ENCODE measurements at places on chromosomes 12 and 14.

DNA sequence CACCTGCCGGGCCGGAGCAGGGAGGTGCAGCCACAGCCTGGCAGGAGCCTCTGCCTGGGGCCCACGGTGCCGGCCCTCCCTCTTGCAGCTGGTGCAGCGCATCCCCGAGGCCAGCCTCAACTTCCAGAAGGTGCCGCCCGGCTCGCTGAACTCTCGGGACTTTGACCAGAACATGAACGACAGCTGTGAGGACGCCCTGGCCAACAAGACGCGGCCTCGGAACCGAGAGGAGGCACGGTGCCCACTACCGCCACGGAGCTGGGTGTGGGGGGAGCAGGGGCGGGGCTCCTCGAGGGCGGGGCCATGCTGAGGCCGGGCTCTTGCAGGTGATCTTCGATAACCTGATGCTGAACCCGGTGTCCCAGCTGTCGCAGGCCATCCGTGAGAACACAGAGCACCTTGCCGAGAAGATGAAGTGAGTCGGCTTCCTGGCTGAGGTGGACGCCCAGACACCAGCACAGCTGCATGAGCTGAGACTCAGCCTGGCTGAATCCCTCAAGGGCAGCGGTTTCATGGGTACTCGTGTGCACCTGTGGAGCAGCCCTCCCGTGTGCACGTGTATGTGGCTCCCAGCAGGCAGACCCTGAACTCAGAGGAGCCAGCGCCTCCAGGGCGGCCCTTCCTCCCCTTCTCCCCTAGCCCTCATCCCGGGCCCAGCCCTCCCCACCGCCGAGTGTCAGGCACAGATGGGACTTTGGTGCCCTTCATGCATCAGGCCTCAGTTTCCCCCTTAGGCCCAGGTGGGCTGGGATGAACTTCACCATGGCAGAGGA, 28.6 kb downstream of the CEP170B start:
- DNase-seq = no peak

- no peak for DNase-seq
Observed at GRCh38 chr12:87051621-87052020, 795.4 kb upstream of the MGAT4C start.

DNA sequence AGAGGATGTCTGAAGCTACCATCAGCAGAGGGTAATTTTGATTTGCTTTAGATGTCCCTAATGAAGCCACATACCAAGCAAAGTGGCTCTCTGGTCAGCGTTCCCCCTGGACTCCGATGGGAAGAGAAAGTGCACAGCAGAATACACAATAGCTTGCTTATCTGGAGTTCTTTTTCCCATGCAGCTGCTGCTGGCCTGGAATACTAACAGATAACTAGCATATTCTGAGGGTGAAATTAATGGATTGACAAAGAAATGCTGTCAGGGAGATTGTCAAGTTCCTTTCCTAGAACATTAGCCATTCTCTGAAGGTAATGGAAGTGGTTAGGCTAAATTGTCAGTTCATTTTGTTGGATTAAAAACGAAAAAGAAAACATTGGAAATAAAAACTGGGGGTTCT, 391.3 kb downstream of the FLRT2 start:
- no peak for DNase-seq

DNA sequence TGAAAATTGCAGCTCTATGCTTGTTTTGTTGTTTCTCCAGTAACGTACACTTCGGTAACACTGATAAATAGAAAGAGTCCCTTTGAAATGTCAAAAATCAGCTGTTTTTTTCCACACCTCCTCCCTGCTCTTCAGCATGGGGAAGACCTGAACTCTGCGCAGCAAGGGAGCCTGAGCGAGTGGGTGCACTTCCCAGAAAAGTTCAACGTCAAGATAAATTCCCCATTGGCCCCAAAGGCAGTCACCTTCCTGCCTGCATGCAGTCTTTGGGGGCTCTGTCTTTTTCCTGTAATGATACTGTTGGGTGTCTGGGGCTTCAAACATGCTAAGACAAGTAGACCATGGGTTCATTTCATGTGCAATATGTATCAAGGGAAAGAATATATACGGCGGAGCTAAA, 8.8 kb upstream of the FOXG1 start:
- no peak for DNase-seq

DNA sequence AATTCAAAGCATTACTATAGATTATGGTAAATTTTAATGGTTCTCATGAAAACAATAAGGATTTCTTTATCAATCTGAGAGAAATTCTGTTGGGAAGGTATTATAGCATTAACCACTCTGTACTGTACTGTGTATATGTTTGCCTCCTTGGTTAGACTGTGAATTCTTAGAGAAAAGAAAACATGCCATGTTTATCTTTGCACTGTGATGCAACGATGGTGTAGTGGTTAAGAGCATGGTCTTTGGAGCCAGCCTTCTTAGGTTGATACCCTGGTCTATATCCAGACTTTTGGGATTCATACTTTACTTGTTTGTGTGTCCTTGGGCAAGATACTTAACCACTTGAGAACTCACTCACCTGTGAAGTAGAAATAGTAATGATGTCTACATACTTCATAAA, 32.2 kb upstream of the NUBPL start:
- DNase-seq = no peak

DNA sequence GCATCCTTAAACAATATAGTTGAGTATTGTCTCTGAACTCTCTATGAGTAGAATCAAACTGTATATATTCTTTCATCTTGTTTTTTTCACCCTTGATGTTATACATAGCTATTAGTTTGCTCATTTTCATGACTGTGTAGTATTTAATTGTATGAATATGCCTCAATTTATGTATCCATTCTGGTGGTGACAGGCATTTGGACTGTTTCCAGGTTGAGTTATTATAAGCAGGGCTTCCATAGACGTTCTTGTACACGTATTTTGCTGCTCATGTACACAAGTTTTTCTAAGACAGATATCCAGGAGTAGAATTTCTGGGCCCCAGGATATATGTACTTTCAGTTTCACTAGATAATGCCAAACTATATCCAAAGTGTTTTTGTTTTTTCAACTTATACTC, 211.4 kb downstream of the NTF3 start:
- no peak for DNase-seq

GRCh38 chr14:71115821-71116567, 208.7 kb downstream of the PCNX1 start:
- no peak for DNase-seq

DNA sequence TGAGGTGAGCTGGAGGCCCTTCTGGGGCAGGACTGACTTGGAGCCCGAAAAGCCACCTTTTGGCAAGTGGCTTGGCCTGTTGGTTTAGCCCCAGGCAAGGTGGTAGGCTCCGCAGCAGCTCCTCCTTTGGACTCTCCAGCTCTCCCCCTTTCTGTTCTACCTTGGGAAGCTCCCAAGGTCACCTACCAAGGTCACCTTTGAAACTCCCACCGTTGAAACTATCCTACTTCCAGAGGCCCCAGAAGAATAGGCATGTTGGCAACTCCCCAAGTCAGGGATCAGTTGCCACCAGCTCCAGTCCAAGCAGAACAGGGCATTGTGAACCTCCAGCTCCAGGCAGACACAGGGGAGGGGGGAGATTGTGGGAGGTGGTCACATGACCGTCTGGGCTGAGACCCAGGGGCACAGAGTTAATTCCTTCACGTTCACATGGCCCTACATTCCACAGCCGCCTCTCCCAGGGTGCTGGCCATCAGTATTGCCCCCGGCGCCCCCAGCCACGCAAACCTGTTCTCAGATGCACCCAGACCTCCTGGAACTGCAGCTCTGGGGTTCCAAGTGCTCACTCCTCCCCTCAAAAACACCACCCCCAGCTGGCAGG, 14.4 kb downstream of the IRF2BPL start:
- no peak for DNase-seq

DNA sequence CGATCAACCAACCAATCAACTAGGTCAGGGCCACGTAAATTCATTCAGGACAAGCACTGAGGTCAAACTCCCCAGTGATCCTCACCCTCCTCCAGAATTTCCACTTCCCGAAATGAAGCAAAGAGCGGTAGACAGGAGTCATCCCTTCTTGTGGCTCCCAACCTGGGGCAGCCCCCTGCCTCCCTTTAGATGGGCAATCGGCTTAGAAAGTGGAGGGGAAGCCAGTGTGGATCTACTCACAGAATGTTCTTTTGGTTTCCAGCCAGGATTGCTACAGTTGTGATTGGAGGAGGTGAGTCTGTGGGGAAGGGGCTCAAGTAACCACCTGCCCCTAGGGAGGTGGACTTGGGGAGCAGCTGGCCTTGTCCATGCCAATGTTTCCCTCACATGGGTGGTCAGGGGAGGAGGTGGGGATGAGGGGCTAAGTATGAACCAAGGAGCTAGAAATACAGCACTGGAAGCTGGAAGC, 4.1 kb downstream of the IFI27 start:
- DNase-seq = no peak

DNA sequence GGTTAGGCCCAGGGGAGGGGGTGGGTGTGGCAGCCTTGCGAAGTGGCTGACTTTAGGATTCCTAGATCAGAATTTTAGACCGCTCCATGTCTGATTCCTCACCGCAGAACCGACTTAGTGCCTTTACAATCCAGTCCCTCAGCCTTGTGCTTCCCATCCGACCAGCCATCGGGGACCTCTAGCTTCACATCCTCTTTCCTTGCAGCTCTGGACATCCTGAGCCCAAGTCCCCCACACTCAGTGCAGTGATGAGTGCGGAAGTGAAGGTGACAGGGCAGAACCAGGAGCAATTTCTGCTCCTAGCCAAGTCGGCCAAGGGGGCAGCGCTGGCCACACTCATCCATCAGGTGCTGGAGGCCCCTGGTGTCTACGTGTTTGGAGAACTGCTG, 557 bp downstream of the COPS7A start:
- no peak for DNase-seq

DNA sequence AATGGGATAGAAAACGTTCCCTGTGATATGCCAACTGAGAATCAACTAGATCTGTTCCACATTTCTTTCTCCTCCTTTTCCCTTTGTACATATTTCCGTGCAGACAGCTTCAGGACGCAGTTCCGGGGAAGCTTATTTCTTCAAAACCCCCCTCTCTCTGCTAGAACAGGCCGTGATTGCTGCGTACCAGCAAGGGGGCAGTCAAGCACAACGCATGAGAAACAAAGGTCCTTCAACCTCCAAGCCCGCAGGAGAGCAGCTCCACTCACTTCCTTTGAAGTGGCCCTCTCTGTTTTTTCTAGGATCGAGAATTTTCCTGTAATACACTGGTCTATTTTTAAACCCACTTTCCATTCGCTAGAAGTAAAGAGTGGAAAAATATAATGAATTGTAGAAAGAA, 80.8 kb downstream of the ZNF664 start:
- DNase-seq = no peak

DNA sequence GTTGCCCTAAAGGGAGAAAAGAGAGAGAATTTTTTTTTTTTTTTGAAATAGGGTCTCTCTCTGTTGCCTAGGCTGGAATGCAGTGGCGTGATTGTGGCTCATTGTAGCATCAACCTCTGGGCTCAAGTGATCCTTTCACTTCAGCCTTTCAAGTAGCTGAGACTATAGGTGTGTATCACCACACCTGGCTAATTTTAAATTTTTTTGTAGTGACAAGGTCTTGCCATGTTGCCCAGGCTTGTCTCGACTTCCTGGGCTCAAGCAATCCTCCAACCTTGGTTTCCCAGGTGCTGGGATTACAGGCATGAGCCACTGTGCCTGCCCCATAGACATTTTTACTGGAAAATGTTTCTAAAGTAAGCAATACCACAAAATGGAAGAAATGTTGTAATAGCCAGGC, 36.8 kb downstream of the YARS2 start:
- no peak for DNase-seq

DNA sequence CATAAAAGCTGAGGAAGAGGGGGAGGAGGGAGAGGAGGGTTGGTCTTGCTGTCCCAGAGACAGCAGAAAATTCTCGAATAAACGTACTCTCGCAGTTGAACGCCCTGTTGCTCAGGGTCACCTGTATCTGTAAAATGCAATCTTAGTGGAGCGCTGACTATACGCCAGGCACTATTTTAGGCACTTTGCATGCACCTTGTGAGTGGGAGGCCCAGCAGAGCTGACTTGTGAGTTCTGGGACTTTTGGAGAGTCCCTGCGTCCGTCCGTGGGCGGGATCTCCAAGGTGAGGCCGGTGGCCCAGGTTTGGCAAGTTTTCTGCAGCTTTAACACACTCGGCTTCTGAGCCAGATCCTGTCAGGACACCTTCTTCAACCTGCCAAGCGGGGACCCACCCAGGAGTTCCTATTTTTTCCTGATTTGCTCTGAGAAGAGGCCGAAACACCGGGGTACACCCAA, 32.5 kb upstream of the PLEKHG6 start:
- DNase-seq = no peak

- DNase-seq = no peak
Observed at GRCh38 chr14:70999117-70999516, 91.9 kb downstream of the PCNX1 start.

DNA sequence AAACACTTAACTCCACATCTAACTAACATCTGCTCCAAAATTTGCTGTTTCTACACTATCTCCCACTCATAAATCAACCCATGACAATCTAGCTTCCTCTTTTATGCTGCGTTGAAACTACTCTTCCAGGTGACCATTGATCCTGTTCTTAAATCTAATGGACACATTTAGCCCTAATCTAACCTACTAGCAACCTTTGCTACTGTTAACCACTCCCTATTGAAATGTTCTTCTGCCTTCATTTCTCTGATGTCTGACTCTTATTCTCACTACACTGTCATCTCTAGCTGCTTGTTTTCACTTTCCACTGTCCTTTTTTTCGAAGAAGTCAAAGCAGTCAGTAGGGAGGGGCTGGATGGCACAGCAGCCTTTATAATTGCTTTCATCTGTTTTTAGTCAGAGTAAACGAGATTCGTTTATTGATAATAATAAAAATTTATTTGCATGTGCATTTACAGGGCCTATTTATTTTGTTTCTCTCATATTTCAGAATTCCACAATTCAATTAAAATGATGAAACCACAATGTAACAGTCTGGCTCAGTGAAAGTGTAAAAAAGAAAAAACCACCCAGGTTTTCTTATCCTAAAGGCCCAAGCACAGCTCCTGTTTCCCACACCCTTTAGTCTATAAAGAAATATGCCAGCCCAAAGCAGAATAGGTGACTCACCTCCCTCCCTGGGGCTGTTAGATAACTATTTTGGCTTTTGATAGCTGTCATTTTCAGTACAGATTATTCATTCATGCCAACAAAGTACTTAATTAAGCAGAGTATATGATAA, 44.9 kb downstream of the ATP2B1 start:
- DNase-seq = no peak

DNA sequence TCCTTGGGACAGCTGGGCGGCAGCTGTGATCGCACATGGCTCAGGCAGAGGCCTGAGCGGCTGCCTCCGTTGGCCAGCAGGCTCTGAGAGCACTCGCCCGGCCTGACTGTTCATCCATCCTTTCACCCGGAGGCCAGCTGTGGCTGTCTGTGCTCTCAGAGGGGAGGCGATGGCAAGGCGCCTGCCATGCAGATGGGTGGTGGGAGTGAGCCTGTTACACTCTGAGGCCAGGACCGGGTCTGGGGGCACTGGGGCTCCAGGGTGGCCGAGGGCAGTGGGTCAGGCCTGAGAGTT, 292.3 kb downstream of the TMEM121 start:
- no peak for DNase-seq
